ENCODE measurements at places on chromosomes 6 and 20.
A peak's percentile ranks its signal among the peaks of the same experiment; 100 is the strongest.

DNA sequence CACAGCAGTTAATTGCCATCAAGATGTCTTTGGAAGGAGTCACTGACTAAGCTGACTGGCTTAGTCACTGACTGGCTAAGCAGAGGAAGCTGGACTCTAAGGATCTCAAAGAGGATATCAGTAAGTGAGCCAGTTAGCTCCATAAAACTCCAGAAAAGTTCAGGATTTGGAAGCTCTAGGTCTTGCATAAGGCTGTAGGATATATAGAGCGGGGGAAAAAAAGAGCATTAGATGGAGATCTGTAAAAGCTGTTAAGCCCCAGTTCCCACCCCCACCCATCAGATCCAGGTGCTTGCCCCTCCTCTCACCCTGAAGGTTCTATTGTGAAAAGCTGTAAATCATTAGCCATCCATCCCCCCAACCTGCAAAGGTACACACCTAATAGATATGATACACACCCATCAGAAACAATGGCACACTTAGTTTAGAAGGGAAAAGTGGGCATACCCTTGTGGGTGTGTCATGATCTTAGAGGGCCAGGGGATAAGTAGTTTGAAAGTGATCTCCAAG lies 32.2 kb downstream of the CARMIL1 start:
- DNase-seq = no peak

DNA sequence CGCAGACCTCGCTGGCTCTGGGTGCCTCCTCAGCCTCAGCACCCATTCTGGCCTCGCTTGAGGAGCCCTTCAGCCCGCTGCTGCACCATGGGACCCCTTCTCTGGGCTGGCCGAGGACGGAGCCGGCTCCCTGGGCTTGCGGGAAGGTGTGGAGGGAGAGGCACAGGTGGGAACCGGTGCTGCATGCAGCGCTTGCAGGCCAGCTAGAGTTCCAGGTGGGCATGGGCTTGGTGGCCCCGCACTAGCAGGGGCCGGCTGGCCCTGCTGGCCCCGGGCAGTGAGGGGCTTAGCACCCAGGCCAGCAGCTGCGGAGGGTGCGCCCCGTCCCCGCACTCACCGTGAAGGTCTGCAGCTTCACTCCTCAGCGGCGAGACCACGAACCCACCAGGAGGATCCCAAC lies 30.4 kb downstream of the DEFB114 start:
- DNase-seq = no peak

DNA sequence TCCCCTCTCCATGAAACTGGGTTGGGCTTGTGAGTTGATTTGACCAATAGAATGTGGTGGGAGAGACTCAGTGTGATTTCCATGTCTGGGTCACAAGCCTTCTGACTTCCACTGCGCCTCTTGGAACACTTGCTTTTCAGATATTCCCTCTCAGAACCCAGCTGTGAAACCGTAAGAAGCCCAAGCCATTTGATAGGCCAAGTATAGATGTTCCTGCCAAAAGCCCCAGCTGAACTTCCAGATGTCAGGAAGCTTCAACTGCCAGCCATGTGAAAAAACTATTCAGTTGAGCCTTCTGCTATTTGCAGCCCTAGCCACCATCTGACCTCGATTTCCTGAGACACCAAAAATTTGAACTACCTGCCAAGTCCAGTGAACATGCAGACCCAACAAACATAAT lies 387.8 kb upstream of the GJE1 start:
- no peak for DNase-seq

DNA sequence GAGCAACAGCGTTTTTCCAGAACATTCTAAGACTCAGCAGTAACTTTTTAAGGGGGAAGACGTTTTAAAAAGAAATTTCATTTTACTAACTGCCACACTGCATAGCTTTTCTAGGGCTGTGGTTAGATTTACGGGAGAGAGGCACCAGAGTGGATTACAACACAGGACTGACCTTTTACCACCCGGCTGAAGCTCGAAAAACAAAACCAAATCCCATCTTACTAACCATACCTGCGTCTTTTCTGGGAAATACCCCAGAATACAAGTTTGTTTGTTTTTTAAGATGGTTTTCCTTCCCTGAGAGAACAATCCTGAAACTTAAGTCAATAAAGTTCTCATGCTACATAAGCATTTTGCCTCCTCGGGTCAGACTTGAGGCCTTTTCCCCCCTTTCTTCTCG lies 209.3 kb upstream of the SOX4 start:
- no peak for DNase-seq

GRCh38 chr6:135577059-135577538 lies 79.6 kb upstream of the AHI1 start:
- no peak for DNase-seq

- DNase-seq = no peak
Measured at GRCh38 chr6:44122801-44123200, 4.5 kb downstream of the MRPL14 start.

DNA sequence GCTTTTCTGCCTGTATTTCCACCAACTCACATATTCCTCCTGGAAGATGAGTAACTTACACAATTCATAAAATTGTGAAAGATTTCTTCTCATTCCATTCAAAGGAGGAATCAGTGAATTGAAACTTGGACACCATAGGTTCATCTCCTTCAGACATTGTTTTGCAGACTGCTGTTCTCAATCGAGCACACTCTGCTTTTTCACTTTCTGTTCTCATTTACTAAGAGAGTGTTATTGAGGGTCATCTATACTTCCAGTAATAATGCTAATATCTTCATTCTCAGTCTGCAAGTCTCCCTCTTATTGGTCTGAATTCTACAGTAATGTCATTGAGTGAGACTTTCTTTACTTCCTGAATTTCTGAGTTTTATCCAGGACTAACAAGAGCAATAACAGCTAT lies 67.5 kb upstream of the FUT9 start:
- DNase-seq = no peak

- DNase-seq = no peak
Measured at GRCh38 chr6:16432075-16433032, 194.0 kb downstream of the GMPR start.

DNA sequence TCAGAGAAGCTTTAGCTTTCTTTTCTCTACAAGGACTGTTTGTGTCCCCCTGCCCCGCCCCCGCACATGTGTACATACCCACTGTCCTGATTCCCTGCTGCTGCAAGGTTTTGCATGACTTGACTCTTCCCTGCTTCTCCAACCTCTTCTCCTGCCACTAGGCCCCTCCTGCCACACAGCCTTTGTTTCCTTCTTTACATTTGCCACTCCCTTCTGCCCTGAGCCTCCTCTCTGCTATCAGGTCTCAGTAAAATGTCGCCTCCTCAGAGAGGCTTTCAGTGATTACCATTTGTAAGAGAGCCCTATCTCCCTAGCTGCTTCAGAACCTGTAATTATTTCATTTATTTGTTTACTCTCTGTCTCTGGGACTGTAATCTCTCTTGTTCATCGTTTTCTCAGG lies 56.4 kb upstream of the VSTM2L start:
- no peak for DNase-seq

GRCh38 chr6:20952699-20953474 lies 418.6 kb downstream of the CDKAL1 start:
- DNase-seq = no peak

DNA sequence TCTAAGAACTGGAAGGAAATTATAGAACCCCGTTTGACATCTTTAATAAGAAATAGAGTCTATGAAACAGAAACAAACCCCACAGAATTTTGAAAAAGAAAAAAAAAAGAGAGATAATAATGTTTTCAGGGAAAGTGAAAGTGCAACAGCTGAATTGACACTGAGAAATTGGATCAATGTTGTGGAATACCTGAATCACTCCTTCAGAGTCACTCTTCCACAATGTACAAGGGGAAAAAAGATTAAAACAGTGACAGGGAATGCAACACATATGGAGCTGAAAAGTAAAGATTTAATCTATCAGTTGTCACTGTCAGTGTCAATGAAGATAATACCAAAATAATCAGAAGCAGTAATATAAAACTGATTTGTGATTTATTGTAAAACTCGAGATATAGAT lies 520.8 kb upstream of the HS3ST5 start:
- no peak for DNase-seq

DNA sequence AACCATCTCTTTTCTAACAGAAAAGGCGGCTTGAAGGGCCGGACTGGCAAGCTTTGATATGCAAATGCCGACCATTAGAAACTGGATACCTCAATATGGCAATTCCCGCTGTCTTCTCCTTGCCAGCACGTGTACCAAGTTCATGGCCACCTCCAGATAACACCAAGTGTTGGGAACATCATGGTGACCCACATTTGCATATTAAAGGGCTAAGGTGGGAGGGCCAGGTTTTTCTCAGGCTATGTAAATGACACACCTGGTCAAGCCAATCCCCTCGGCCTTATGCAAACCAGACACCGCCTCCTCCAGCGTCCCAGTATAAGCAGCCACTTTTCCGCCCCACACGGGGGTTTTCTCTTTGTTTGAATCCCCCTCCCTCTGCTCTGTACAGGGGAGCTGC lies 110.7 kb downstream of the DACT2 start:
- DNase-seq = no peak

DNA sequence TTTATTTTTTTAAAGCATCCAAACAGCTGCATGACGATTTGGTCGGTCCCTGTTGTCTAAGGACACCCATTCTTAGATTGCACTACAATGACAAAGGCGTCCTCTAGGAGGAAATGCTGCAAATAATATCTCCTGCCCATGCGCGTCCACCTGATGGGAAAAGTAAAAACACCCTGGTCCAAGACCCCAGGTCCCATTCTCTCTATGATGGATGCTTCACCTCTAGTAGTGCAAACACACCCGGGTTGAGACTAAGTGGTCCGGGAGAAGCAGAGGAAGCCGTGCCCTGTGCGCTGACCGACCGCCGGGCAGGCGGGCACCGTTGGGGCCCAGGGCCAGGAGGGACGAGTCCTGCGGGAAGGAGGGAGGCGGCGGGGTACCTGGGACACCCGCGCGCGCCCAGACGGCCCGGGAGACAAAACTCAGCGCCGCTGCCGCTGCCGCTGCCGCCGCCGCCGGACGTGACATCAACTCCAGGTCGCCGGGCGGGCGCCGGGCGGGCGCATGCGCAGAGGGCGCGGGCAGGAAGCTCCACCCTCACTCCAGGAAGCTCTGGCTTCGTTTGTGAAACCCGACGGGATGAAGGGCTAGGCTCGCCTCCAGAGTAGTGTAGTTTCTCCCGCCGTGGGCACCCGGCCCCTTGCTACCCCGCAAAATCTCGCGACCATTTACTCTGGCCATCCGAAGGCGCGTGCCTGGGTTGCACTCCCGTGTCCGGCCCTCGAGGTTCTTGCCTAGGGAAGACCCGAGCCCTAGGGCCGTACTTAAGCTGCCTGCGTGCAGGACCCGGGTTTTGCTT lies at the start of gene TBC1D7:
TBC1D7 (minus strand) TSS at position 462 of the 799 bp plus-strand sequence. CDS start 1,639 bp downstream, outside the sequence.
- peak; percentile 91 for DNase-seq

DNA sequence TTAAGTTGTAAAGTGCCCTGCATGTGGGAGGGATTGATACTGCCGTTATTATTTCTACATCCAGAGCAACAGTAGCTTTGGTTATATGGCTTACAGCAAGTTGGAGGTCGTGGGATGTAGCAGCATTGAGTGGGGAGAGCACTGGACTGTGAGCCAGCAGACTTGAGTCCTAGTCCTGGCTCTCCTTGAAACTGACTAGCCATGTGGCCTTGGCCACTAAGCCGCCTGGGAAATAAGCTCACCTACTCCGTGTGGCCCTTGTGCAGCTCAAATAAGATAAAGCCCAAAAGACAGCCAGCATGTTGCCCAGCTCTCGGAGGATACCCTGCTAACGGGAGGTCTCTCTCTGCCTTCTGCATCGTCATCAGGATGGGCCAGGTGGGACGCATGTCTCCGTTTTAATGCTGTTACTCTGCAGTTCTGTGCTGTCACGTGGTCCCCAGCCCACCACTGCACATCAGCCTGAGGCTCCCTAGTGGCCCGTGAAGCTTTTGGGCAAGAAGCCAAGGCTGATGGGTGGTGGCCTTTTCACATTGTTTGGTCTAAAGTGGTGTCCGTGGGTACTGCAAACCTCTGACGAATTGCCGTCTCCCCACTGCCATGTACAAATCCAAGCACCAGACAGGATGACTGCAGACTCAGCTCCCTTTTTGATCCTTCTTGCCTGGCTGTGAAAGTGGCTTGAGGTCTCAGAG lies 7.9 kb downstream of the EPB41L1 start:
- DNase-seq = no peak

All from KG1 (cell line).